ENCODE measurements at places on chromosomes 6 and 20.

DNA sequence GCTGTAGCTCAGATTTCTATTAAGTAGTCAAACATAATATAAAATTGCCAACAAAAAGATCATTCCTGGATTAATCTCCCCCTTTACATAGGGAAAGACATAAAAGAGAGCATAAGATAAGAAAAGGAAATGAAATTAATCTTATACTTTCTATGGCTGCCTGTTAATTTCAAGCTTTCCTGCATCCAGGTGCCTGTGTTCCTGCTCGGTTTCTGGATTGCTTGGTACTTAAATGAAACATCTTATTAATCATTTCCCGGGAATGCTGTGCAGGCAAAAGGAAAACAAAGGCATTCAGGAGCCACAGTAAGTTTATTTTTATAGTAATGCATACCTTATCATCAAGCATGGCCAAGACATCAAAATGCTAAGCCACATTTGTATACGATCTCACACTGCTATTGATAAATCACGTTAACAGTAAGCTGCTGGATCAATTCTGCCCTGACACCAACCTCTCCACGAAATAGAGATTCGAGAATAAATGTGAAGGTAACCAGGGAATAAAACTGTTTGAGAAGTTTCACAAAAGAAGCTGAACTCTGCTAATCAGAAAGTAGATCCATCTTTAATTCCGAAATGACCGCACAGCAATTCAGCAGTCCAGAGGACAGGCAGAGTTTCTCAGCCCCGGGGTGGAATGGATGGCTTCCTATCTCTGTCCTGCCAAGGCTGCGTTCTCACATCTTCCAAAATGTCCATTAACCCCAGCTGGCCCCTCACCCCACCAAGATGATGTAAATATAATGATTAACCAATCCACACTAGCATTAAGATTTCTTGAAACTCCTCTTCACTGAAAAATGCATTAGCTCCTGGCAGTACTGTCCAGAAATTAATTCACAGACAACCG lies 32.6 kb upstream of the APCDD1L start:
- DNase-seq, result no peak

DNA sequence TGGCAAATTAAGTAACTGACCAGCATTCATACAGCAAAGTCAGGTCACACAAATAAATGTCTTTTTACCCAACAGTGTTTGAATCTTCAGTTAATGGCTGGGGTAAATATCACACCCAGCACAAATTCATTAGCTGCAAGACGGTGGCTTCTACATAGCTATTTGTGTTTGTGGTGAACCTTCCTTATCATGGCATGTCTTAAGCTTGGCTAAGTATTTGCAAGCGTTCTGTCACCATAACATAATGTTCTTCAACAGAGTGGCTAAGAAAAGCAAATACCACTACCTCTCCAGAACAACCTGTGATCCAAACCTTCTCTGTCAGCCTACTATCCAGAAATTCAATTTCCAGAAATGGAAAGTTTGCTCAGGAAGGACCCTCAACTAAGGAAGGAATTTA lies 255.6 kb upstream of the TAB2 start:
- no peak for DNase-seq

GRCh38 chr6:166718516-166718915 lies 91.5 kb upstream of the RPS6KA2 start:
- DNase-seq, result no peak

DNA sequence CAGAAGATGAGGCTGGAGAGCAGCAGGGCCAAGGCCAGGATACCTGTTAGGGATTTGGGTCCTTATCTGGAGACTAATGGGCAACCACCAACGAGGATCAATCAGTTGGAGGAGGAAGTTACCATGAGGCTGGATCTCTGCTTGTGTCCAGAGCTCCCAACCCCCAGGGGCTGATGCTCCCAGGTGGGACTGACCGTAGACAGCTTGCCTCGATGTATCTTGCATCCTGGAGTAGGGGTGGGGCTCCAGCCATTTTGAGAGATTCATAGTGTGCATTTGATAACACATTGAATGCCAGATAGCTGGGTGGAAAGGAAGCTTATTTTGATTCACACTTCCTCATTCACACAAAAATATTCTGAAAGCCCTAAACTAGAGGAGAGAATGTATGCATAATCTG lies 4.6 kb upstream of the RFPL4B start:
- DNase-seq, result no peak

GRCh38 chr6:93235775-93236174 lies 183.6 kb downstream of the EPHA7 start:
- DNase-seq, result no peak

Measured in inflammatory macrophage (primary cell).